CD4-positive, alpha-beta T cell (primary cell): ENCODE measurements at places on chromosomes 11 and 22.

GRCh38 chr22:38314051-38314932 is 2.9 kb downstream of the CSNK1E start:
- DNase-seq = no peak

- no peak for DNase-seq
Measured at GRCh38 chr11:32838505-32839274, 9.0 kb downstream of the PRRG4 start.

DNA sequence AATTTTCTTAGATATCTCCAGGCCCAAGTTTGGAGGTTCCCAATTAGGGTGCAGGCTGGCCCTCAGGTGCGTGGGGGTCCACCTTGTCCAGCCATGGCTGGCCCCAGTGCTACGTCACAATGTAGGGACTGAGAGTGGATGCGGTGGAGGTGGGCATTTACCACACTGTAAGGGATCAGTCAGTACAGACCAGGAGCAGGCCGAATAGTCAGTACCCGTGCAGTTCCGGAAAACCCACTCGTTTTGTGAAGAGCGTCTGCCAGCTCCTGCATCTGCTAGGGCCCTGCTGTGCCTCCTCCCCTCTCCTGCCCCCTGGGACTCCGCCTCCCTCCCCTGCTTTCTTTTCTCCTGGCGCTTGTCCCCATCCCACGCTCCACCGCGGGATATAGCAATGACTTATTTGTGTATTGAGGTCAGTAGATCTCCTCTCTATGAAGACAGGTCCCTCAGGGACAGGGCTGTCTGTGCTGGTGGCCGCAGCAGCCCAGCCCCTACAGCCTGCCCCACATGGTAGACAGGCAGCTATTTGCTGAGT is 50.4 kb upstream of the SEPTIN5 start:
- no peak for DNase-seq

DNA sequence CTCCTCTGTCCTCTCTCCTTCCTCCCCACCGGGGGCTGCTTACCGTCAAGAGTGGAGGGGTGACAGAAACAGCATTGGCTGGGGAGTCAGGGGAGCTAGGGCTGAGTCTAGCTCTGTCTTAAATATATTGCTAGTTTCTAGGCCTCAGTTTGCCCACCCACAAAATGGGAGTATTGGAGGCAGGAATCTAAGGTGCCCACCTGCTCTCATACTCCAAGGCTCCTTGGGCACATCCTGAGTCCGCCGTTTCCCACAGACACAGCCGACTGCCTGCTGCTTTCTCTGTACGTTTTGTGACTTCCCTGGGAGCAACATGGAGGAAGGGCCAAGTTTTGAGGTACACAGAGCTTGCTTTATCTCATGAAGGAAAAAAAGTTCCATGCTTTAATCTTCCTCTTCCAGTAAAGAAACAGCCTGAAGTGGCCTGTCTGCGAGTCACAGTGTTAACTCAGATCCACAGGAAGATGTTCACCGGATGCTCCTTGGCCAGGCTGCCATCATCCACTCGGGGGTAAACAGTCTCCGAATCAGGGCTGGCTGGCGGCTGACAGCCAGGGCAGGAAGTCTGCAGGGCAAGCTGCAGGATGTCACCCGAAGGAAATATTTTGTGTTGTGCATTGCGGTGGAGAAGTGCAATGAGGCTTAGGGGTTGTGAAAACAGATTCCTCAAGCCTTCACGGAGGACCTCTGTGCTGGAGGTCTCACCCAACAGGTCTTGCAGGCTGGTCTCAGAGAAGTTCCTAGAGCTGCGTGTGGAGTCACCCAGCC is 11.0 kb upstream of the CERK start:
- DNase-seq = peak; percentile 81

- DNase-seq = no peak
Measured at GRCh38 chr11:88042238-88042637, 133.0 kb downstream of the RAB38 start.

- peak; percentile 65 for DNase-seq
Measured at GRCh38 chr11:68825571-68825970, 16.1 kb downstream of the CPT1A start.

- DNase-seq = no peak
Measured at GRCh38 chr11:5011254-5011653, 16.6 kb downstream of the OR51L1 start.

GRCh38 chr11:92917927-92918326 is 51.5 kb upstream of the MTNR1B start:
- no peak for DNase-seq

- DNase-seq = no peak
Measured at GRCh38 chr11:111373590-111373989, 5.5 kb downstream of the POU2AF1 start.

GRCh38 chr11:33997584-33998251 is 53.8 kb upstream of the CAPRIN1 start:
- DNase-seq = no peak

DNA sequence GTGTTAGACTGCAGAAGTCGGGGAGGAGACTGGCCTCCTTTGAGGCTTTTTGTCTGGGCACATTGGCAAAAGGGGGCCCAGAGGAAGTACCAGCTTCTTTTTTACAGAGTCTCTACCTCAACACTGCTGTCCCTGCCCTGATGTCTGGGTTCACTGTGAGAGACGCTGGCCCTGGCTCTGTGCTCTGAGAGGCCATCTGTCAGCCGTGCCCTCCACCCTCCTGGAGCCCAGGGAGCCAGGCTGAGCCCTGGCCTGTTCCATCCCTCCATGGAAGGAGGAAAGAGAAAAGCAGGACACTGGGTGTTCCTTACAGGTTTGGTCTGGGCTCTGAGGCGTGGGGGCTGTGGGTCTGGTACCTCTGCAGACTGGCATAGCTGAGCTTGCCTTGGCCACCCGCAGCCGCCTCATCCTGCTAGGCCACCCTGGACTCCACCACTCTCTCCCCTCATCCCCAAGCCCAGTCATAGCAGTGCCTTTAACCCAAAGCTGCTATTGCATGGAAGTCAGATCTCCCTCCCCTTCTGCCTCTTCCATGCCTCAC is 105.5 kb upstream of the PARVA start:
- no peak for DNase-seq
